Skin of body (tissue), 3 donors: ENCODE measurements at places on chromosomes 12 and 14. TPM values are rescaled to one million over a fixed set of nuclear protein-coding genes. Genes with fewer than 3 reads are reported as not detected.

- no peak for DNase-seq
Observed at GRCh38 chr14:29274890-29275596, 508.5 kb downstream of the FOXG1 start.

GPR84 gene
- 0.79 TPM for total RNA-seq

- DNase-seq: no peak
Observed at GRCh38 chr12:27261866-27262265, 17.8 kb downstream of the STK38L start.

BICDL1 gene
- total RNA-seq: 22.5 TPM

HIGD1C gene
- not detected for total RNA-seq
